ENCODE measurements at places on chromosomes 7 and 10.

- no peak for DNase-seq
Measured at GRCh38 chr10:101400585-101400984, 46.6 kb downstream of the BTRC start.

DNA sequence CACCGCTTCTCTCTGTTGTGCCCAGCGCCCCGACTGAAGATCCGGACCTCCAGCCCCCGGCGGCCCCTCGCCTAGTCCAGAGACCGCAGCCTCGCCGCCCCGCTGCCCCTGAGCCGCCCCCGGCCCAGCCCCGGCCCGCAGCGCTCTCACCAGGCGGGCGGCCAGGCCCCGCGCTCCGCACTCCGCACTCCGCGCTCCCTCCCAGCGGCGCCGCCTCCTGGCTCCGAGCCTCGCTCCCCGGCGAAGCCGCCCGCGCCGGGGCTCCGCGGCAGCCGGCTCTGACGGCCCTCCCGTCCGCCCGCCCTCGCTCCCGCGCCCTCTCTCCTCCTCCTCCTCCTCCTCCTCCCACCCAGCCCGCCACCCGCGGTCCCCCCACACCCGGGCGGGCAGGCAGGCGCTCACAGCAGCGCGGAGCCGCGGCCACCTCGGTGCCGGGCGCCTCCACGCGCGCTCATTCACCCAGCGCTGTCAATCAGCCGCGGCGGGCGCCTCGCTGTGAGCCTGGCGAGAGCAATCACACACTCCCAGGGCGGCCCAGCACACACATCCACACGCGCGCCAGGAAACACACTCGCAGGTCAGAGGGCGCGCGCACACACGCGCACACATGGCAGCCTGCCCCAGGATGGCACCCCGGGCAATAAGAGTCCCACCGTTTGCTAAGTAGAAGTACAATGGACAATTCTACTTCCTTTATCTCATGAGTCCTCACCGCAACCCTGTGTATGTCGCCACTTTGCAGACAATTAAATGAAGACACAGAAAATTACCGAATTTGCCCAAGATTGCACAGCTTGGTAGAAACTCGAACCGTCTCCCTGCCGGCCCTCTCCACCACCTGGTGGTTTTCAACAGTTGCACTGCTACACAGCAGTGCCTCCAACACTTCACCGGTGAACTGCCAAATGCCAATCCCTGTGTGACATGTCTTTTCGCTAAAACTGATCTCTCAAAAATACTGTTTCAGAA, at the start of gene PRRT4:
TSS of gene PRRT4 (minus strand) at position 280 of the 969 bp plus-strand sequence.
- DNase-seq, result no peak

DNA sequence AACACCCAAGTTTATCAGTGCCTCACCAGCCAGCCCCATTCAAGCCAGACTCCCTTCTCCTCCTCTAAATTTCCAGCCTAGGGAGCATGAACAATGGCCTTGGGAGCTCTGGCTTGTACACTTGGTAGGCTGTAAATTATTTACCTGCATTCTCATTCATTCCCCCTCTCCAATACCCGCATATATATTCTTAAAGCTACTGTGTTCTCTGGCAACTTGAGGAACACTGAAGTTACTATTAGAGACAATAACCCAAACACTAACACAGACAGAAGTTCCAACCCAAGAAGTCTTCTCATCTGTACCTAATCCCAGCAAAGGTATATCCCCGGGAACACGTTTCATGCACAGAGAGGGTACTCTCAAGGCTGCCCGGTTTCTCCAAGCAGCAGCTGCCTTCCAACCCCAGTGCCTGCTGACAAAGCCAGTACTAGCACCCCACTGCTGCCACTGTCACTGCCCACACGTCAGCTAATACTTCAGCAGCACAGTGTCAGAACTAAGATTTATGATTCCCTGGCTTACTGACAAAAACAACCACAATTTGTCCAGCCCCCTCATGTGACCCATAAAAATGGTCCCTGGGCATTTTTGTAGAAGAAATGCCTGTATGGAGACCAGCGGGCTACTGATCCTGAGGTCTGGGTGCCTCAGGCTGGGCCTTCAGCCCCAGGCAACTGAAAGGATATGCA, 3.1 kb downstream of the WDR91 start:
- DNase-seq, result no peak

DNA sequence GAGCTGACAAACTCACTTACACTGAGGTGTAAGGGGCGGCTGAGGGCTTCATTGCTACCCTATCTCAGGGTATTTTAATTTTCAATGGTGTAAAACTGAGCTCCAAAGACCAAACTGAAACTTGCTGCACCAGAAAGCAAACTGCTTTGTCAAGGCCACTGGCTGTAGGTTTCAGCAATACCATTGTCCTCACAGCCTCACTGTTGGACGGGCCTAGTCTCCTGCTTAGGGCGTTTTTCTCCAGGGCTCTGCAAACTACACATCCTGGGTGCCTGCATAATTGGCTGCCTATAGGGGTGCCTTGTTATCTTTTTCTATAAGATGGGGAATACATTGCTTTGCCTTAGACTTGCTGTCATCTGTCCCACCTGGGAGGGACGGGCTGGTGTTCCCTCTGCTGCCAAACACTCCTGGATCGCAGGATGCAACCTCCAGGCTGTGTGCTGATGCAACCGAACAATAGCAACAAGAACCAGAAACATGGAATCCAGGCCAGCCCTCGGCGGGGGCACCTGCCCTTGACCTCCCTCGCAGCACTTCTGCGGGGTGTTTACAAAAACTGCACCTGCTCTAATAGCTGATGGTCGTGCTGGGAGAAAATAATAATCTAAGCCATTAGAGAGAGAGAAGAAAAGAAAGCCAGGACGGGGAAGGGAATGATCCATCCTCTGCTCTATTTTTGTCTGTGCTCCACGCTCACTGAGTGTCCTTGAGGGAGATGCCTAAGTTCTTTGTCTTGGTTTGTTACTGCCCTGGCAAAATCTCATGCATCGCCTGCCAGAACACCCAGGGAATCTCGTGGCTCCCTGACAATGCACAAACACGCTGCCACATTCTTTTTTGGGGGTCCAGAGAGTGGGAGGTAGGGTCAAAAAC, 104.5 kb downstream of the GALNT17 start:
- DNase-seq, result no peak

- DNase-seq, result no peak
Measured at GRCh38 chr7:135833642-135834041, 85.0 kb upstream of the FAM180A start.

- no peak for DNase-seq
Measured at GRCh38 chr7:105346593-105347322, 42.0 kb downstream of the SRPK2 start.

DNA sequence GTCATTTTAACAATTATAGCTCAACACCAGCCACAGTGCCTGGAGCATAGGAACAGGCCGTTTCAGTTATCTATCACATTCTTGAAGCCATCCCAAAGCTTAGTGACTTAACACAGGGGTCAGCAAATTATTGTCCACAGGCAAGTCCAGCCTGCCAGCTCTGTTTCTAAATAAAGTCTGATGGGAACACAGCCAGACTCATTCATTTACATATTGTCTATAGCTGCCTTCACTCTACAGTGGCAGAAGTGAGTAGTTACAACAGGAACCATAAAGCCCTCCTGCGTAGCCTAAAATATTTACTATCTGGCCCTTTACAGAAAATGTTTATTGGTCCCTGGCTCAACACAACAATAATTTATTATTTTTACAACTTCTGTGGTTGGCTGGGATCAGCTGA, 407.5 kb upstream of the AUTS2 start:
- no peak for DNase-seq

GRCh38 chr7:110386006-110386405, 704.9 kb upstream of the LRRN3 start:
- DNase-seq, result peak; percentile 30

DNA sequence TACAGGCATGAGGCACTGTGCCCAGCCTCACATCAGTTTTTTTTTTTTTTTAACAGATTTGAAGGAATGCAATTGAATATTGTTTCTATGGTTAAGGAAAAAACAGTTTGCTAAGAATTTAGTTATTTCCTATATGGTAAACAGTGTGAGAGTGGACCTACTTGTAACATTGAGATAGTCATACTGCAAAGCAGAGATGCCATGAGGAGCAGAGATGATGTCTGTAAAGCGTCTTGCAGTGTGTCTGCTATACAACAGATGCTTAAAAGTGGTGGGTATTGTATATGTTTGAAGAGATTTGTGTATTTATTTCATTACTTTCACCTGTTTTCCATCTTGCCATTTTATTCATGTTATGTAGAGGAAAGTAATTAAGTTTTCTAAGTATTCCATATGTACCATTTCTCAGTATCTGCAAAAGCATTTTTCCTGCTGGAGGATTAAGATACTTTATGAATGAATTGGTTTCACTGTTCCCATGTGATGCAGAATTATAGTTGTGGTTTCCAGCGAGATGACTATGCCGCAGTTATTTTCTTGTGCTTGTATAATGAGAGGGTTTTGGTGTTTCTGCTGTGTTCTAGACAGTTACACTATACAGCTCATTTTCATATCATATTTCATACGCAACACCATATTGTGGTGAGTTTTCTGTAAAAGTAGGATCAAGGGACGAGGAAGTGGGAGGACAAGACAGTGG, 26.6 kb downstream of the TET1 start:
- DNase-seq, result peak; percentile 56
